ENCODE measurements at places on chromosomes 1 and 21.

GRCh38 chr1:185406006-185406690 is 89.1 kb upstream of the IVNS1ABP start:
- DNase-seq: no peak

DNA sequence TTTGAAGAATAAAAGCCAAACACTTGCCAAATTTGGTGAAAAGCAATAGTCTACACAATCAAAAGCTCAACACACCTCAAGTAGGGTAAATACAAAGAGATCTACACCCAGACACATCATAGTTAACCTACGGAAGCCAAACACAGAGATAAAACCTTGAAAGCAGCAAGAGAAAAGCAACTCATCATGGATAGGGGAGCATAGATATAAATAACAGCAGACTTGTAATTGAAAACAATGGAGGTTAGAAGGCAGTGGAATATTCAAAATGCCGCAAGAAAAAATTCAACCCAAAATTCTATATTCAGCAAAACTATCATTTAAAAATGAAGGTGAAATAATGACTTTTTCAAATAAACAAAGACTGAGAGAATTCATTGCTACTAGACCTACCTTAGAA is 105.1 kb downstream of the ITSN1 start:
- no peak for DNase-seq

GRCh38 chr1:54850737-54851136 is 36.3 kb downstream of the DHCR24 start:
- DNase-seq: no peak

- no peak for DNase-seq
Measured at GRCh38 chr1:115648717-115649691, 7.2 kb downstream of the VANGL1 start.

GRCh38 chr1:184483101-184483683 is 96.4 kb downstream of the C1orf21 start:
- DNase-seq: no peak

- DNase-seq: no peak
Measured at GRCh38 chr1:171799166-171799565, 17.7 kb downstream of the METTL13 start.

- DNase-seq: no peak
Measured at GRCh38 chr1:233065685-233066084, 115.3 kb downstream of the NTPCR start.

GRCh38 chr1:67898033-67898726 is 64.9 kb upstream of the GNG12 start:
- no peak for DNase-seq

GRCh38 chr21:35043549-35043948 is 5.6 kb downstream of the RUNX1 start:
- DNase-seq: no peak

GRCh38 chr1:201632364-201632952 is 93.5 kb downstream of the NAV1 start:
- DNase-seq: no peak

- DNase-seq: no peak
Measured at GRCh38 chr1:224591326-224591725, 24.8 kb upstream of the CNIH3 start.

DNA sequence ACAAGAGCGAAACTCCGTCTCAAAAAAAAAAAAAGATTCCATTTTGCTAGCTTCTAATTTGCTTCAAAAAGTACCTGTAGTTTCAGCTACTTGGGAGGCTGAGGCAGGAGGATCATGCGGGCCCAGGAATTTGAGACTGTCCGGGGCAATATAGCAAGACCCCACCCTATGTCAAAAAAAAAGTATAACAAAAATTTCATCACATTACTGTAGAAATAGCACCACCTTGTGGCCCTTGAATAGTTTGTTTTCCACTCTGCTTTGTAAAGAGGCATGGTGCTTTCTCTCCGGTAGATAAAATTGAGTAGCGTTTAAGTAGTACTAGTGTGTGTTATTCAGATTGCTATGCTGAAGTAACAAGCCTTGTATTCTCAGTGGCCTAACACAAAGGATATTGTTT is 18.2 kb upstream of the MSTO1 start:
- DNase-seq: no peak

- DNase-seq: no peak
Measured at GRCh38 chr1:244917073-244917670, 52.8 kb upstream of the HNRNPU start.

DNA sequence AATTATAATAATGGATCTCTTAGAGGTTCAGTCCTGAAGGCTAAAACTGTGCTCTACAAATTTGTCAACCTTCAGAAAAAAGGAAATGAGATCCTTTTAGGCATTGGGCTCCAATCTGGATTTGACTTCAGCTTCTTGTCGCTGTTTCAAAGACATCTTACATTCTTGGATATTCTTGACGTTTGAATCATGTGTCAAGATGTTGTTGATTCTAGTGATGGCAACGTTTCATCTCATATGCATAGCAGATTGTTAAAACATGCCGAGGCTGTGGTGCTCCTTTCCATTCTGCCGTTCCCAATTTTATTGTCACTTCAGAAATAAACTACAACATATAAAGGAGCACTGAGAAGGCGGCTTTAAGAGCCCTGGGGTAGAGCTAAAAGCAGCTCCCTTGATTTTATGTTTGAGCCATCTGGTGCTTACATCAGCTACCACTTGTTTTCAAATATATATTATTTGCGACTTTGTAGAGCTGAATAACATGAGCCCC is 467.6 kb upstream of the ZRANB2 start:
- no peak for DNase-seq

GRCh38 chr1:210653771-210654170 is 325.1 kb downstream of the HHAT start:
- no peak for DNase-seq

GRCh38 chr1:87338566-87338965 is 9.9 kb downstream of the LMO4 start:
- DNase-seq: no peak

GRCh38 chr1:246221485-246222255 is 285.4 kb downstream of the SMYD3 start:
- no peak for DNase-seq

GRCh38 chr1:92376345-92376744 is 77.5 kb downstream of the RPAP2 start:
- no peak for DNase-seq

GRCh38 chr21:36433059-36433709 is 46.7 kb downstream of the CLDN14 start:
- no peak for DNase-seq

DNA sequence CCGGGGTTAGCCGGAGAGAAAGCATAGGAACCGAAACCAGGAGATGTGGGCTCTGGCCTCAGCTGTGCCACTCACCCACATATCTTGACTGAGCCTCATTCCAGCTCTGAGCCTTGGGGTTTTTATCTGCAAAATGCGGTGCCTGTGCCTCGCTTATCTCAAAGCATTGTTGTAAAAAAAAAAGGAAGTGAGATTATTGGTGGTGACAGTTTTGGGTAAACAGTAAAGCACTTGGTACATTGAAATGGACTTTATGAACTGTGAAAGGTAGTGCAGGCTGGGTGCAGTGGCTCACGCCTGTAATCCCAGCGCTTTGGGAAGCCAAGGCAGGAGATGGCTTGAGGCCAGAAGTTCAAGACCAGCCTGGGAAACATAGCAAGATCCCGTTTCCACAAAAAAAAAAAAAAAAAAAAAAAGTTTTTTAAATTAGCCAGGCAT is 3.8 kb downstream of the PTAFR start:
- no peak for DNase-seq

DNA sequence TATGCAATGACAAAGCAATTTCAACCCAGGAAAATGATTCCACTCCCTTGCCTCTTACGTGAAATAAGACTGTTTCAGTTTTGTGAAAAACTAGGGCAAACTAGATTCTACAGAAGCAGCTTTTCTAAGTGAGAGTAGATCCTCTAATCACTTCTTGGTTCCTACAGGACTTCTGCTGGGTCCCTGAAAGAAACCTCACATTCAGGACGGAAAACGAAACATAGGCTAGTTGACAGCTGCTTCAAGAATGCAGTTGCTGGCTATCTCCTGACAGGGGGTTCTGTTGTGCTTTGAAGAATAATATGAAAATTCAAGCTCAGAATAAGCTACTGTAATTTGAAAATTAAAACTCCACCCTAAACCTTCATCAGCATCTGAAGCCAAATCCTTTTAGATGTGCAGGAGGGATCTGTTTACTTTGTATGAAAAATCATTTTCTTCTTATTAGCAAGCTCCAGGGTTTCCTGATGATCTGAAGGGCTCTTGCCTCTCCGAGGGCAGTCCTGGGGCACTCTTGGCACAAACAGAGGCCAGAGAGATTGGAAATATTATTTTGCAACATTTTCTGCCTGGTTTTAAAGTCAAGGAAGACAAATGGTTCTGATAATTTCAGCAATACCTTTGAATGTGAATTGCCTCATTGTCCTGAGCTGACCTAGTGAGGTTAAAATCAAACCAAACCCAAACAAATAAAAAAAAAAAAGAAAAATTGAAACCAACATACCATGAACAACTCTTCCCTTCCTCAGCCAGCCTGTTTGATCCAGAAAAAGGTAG is 55.0 kb downstream of the NTMT2 start:
- DNase-seq: no peak

GRCh38 chr1:116207126-116207735 is 96.0 kb downstream of the MAB21L3 start:
- DNase-seq: no peak

DNA sequence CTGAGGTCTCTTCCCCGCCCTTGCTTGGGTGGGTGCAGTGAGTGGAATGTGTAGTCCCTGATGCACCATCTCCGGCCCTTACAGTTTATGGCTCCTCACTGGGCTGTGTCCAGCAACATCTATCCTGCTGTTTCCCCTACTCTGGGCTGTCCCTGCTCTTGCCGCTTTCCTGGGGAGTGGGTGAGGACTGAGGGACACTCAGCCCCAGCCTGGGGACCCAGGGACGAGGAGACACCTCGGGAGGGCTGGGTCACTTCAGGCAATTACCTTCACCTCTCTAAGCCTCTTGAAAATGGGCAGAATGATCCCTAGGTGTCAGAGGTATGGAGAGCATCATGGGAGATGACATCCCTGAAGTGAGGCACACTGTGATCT is 13.6 kb upstream of the LRP8 start:
- DNase-seq: no peak

DNA sequence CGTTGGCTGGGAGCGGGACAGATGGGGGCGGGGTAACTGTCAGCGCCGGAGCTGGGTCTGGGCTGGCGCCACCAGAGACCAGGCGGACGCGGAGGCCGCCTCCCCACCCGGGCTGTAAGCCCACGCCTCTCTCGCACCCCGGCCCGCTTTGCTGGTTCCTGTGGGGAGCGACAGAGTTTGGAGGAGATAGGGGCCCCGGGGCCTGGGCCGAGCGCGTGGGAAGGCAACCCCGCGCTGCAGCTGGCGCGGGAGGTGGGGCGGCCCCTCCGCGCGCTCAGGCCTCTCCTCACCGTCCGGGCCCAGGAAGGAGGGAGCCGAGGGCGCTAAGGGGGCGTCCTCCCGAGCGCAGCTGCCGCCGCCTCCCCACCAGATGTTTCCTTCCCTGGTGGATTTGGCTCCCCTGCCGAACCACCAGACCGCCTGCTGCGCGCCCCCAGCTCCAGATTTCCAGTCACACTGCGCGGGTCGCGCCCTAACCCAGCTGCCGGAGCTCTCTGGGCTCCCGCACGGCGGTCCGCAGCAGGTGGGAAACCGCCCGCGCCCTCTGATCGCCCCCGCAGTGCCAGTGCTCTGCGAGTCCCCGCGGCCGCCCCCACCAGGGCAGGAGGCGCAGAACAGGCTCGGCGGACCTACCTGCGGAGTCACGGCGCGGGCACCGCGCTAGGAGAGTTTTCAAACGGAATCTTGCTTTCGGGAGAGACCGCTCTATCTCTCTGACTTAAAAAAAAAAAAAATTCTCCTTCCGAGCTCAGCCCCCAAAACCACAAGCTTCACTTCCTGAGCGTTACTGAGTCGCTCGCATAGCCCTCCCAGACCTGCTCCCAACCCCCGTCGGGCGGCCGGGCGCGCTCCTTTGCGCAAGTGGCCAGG is 1.1 kb downstream of the GFI1 start:
- peak; percentile 61 for DNase-seq

GRCh38 chr1:10626791-10627410 is 152.2 kb downstream of the PEX14 start:
- DNase-seq: no peak

DNA sequence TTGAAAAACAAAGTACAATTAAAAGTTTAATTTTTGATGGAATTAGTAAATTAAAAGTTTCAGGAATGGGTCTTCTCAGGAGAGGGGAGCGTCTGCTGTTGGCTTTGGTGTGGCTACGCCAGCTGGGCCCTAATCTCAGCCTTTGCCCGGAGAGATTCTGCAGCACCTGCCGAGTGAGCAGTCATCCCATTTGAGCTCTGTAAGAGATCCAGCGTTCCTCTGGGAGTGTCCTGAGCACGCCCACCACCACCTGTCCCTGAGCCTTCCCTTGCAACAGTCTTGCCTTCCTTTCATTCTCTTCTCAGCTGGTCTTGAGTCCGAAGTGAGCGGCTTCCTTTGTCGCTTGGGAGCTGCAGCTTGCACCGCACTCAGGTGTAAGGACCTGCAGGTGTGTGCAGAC is 263.1 kb downstream of the CAMTA1 start:
- DNase-seq: no peak
